ENCODE measurements at places on chromosomes 1 and 21.

- DNase-seq, result no peak
Measured at GRCh38 chr1:230891413-230891812, 23.1 kb upstream of the C1orf198 start.

GRCh38 chr1:86487811-86488141 lies 19.0 kb downstream of the CLCA1 start:
- DNase-seq, result no peak

DNA sequence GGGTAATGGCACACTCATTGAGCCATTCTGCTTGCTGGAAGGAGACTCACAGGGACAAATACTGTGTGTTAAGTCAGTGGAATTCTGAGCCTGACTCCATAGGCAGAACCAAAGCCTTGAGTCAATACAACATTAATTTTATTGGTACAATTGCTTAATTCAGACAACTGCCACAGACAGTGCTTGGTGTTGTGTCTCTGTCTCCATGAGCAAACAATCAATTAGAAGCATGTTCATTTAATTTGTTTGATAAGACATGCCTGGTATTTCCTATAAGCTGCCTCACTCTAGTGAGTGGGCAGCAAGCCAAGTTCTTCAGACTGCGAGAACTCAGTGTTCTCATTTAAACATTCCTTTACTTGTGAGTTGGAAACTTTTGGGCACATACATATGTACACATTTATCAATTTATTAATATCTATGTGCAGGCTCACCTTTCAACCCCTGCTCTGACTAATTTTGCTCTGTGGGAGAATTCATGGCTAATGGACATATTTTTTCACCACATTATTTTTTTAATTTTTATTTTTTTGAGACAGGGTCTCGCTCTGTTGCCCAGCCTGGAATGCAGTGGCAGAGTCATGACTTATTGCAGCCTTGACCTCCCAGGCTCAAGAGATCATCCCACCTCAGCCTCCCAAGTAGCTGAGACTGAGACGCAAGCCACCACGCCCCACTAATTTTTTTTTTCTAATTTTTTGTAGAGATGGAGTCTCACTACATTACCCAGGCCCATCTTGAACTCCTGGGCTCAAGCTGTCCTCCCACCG lies 4.5 kb upstream of the SRSF10 start:
- DNase-seq, result no peak

GRCh38 chr1:166905136-166905535 lies 29.1 kb upstream of the TADA1 start:
- DNase-seq, result no peak

DNA sequence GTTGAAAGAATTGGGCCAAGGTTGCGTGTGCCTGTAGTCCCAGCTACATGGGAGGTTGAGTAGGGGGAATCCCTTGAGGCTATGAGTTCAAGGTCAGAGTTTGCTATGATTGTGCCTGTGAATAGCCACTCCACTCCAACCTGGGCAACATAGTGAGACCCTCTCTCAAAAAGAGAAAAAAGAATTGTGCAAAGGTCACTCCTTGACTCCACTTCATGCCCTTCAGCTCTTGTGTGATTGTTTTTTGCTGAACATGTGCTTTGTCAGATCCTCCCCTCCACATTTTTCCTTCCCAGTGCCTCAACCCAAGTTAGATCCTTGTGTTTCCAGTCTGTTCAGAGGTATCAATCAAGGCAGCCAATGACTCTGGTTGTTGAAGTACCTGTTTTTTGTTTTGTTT lies 8.5 kb downstream of the TXNIP start:
- no peak for DNase-seq

- no peak for DNase-seq
Measured at GRCh38 chr21:37462087-37462861, 95.7 kb downstream of the DYRK1A start.

GRCh38 chr1:214563881-214564280 lies 12.5 kb upstream of the PTPN14 start:
- DNase-seq, result no peak

DNA sequence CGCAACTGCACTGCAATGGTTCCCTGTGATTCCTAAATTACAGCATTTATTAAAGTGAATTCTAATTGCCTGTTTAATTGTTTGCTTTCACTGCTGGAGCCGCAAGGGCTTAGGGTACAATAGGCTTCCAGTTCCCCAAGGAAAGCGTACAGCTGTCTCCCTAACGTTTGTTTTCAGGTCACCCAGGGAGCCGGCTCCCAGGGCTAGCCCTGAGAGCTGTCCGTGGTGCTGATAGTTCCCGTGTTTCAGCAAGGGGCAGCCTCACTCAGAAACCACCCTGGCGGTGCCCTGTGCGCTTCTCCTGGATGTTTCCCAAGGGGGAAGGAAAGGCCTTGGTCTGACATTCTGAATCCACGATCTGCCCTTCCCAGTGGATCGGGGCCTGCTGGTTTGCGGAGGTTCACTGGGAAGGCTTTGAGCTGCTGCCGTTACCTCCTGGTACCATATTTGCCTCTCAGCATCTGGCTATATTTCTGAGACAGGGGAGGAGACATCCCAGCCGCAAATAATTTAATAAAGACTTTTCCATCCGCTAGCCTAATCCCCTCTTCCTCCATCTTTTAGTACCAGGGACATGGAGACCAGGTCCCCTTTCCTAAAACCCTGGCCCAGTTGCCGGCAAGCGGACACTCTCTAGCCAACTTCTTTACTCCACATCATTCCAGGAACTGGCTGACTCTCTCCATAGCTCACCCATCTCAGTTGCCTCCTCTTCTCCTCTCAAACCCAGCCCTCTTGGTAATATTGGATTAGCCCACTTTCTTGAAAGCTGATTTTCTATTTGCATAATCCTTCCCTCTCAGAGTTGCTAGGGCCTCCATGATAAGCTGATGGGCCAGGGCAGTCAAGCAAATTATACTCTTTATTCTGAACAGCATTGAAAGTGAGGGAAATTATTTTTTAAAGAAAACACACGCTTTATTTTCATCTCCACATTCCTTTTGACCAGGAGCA lies 149.0 kb downstream of the IGSF21 start:
- DNase-seq, result peak; percentile 4

DNA sequence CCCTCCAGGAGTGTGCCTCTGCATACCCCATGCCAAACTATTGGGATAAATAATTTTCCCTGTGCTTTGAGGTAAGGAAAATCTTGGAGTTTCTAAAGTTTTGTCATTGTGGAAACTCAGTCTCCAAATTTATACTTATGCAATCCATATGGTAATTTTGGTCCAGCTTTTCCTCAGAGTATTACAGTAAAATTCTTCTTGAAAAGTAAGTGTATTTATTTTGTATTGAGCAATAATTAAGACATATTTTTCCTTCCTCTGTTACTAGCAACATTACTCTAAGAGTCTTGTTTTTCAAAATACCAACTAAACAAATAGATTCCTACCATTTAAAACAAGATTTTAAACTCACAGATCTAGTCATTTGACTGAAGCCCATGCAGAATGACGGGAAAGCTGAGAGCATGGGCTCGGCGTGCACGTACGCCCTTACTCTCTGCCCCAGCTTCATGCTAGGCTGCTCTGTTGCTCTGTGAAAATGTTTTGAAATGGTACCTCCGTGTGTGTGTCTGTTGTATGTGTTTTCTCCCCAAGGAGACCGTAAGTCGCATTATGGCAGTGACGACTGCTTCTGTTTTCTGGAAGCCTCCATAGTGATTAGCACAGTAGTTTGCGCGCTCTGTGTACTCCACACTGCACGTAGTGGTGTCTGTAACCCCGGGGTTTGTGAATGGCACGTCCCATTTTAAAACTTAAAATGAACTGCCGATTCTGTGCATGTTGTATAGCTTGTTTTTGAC lies 165.3 kb downstream of the SDCCAG8 start:
- no peak for DNase-seq

DNA sequence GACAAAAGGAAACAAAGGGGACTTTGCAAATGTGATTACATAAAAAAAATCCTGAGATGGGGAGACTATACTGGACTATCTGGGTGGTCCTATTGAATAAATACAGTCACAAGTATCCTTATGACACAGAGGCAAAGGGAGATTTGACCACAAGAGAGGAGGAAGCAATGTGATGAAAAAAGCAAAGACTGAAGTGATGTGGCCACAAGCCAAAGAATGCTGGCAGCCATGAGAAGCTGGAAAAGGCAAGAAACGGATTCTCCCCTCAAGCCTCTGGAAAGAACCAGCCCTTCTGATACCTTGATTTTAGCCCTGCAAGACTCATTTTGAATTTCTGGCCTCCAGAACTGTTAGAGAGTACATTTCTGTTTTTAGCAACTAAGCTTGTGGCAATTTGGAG lies 36.4 kb downstream of the OLFML2B start:
- no peak for DNase-seq

- no peak for DNase-seq
Measured at GRCh38 chr1:110485725-110486124, 33.2 kb downstream of the KCNA10 start.

- DNase-seq, result no peak
Measured at GRCh38 chr1:158978730-158979129, 31.0 kb upstream of the IFI16 start.

GRCh38 chr1:76294482-76295194 lies 220.1 kb downstream of the ST6GALNAC3 start:
- peak; percentile 22 for DNase-seq

- no peak for DNase-seq
Measured at GRCh38 chr1:17741052-17741451, 14.1 kb upstream of the ACTL8 start.

DNA sequence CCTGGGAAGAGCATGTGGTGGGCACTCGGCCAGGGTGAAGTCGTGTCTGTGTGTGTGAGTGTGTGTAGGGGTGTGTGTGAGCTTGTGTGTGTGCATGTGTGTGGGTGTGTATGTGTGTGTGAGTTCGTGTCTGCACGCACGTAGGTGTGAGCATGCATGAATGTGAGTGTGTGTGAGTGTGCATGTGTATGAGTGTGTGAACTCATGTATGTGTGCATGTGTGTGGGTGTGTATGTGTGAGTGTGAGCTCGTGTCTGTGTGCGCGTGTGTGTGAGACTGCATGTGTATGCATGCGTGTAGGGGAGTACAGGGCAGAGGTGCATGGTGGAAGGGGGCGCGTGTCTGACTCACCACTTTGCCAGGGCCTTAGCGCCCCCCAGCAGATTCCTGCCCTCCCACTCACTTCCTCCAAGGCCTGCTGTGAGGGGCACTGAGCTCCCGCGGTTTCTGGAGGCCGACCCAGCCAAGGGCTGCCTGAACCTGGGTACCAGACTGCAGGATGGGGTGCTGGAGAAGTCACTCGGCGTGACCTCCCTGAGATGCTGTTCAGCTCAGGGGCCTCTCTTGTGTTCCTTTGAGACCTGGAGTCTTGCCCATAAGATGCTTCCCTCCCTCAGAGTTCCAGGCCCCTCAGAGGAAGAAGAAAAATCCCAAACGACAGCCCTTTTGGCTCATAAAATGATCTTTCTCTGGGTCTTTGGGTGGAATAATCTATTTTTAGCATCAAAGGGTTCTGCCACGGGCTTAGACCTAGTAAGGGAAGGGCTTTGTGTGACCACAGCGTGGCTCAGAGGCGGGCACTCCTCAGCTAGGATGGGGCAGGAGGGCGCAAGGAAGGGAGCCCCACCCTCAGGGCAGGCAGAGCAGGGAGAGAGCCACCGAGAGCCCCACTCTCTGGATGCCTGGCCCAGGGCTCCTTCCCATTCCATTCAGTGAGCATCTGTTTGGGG lies 41.1 kb upstream of the RUNX3 start:
- DNase-seq, result no peak

- no peak for DNase-seq
Measured at GRCh38 chr1:180386745-180387367, 115.5 kb downstream of the ACBD6 start.

DNA sequence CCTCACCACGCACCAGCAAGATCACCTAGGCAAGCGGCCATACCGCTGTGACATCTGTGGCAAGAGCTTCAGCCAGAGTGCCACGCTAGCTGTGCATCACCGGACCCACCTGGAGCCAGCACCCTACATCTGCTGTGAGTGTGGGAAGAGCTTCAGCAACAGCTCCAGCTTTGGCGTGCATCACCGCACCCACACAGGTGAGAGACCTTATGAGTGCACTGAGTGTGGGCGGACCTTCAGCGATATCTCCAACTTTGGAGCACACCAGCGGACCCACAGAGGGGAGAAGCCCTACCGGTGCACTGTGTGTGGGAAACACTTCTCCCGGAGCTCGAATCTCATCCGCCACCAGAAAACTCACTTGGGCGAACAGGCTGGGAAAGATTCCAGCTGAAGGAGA lies 5.0 kb downstream of the ZNF691 start:
- DNase-seq, result no peak

DNA sequence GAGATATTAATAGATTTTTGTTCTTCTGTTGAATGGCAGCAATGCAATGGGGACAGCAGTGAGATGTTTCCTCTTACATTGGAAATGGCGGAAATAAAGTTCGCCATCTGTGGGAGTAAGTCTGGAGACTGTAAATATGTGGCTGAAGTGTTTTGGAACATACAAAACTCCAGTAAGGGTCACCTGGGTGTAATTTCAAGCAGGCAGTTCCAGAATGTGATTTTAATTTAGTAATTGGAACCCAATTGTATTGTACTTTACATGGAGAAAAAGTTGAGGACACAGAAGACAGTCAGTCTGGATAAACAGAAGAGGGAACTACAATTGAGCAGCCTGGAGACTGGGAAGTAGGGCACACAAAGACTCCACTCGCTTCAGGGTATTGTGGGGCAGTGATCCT lies 108.6 kb downstream of the NTMT2 start:
- no peak for DNase-seq

- DNase-seq, result no peak
Measured at GRCh38 chr1:61097317-61097716, 15.0 kb downstream of the NFIA start.

GRCh38 chr1:35555601-35556477 lies 1.4 kb downstream of the KIAA0319L start:
- DNase-seq, result no peak

DNA sequence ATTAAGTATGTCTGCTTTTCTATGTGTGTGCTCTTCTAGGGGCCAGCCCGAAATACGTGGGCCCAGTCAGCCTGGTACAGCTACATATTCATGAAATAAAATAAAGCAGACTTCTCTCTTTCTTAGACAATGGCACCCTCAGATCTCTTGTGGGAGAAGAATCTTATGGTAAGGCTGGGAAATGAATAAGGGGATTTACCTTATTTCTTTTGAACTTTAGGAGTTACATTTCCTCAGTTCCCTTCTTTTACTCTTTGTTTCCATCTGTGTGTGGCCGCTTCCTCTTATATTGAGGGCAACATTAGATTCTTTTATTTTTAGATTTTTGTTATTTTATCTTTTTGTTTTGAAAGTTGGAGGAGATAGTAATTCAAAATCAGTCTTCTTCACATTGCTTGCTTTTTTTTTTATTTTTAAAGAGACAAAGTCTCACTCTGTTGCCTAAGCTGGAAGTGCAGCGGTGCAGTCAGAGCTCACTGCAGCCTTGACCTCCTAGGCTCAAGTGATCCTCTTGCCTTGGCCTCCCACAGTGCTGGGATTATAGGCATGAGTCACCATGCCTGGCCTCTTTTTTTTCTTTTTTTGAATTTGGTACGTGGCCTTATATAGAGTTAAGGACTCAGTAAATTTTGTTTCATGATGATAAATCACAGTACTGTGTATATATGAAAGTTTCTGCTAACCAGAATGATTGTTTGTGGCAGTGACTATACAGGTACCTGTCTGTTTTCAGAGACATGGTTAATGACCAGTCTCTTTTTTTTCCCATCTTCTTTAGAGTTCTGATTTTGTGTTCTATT lies 9.1 kb downstream of the LAMC1 start:
- DNase-seq, result no peak
